ENCODE measurements at places on chromosomes 11 and 22. TPM values are rescaled to one million over a fixed set of nuclear protein-coding genes. Genes with fewer than 3 reads are reported as not detected.

Gene LMO2
- total RNA-seq: 11.1 TPM

Gene CHRNA10
- total RNA-seq: 1.4 TPM

Gene ANGPTL5
- total RNA-seq: 0.15 TPM

Gene OR56A1
- total RNA-seq: not detected

Gene GLYATL1
- total RNA-seq: not detected

Gene MOGAT2
- total RNA-seq: not detected

Gene CHRM1
- not detected for total RNA-seq

Gene INPPL1
- total RNA-seq: 90.7 TPM

Gene SCUBE2
- total RNA-seq: 1.2 TPM

Gene EPS8L2
- total RNA-seq: 3.1 TPM

DNA sequence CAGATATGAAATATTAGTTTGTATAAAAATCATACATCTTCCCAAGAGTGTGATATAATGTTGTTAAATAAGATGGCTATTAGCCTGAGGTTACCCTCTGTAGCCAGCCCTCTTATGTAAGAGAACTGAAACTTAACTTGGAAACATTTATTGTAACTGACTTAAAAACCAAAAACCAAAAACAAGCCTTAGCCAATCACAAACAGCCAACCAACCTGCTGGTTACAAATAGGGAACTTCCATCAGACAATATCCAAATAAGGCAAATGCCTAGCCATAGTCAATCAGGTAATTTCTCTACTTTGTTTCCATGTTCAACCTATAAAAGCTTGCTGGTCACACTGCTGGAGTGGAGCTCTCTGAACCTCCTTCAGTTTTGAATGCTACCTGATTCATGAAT, 14.1 kb downstream of the KBTBD3 start:
- DNase-seq: no peak

- DNase-seq: no peak
Measured at GRCh38 chr22:39713799-39714290, 143.3 kb downstream of the CACNA1I start.

DNA sequence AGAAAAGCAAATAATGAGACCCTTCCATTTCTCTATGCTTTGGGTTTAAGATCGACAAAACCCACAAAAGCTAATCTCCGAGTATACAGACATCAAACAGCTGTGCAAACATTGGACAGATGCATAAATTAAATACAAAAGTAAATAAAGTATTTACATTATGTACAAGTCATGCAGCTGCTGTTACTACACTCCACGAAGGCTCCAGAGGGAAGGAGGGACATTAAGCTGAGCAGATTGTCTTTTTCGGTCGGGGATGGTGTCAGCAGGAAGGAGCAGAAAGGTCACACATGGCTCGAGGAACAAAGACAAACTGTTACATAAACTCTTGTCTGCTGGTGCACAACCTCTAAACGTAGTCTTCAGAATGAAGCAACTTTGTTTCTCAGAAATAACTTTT, 88.8 kb upstream of the BARX2 start:
- DNase-seq: no peak

DNA sequence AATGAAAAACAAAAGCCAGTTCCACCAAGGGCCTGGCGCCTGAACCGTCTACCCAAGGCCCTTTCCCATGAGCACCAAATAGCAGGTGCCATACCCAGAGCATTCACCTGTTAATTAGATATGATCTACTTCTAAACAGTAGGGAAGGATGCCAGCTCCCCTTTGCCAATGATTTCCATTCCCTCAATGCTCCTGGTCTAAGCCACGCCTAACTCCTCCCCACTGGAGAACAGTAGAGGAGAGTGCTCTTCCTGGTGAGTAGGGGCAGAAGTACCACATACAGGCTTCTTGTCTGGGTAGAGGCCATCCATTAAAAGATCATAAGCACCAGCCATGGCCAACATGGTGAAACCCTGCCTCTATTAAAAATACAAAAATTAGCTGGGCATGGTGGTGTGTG, 40.7 kb downstream of the PACSIN2 start:
- DNase-seq: no peak

DNA sequence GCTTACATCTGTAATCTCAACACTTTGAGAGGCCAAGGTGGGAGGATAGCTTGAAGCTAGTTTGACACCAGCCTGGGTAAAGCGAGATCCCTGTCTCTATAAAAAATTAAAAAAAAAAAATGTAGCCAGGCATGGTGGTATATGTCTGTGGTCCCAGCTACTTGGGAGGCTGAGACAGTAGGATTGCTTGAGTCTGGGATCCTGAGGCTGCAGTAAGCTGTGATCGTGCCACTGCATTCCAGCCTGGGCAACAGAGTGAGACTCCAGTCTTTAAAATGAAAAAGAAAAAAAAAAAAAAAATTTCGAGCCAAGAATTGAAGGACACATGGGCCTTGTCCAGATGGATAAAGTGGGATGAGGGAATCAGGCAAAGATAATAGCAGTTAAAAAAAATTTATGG, 62.5 kb downstream of the MTMR3 start:
- no peak for DNase-seq

DNA sequence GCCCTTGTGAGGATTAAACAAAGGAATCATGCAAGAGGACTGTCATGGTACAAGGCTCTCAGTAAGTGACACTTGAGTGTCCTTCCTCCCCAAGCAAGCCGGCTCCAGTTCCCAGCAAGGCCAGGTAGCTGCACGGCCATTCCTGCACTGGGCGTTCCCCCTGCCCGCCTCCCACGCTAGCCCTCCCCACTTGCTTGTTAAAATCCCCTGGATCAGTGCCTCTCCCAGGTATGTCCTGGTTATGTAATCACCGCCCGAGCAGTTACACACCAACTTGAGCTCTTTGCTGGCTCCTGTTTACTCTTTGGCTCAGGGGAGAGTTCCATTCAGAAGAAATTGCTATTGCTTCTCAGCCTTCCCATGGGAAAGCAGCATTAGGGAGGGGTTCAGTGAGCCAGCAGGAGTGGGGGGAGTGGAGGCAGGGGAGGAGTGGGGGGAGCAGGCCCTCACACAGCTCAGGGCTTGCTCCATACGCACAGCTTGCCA, 19.4 kb upstream of the MYEOV start:
- no peak for DNase-seq

GRCh38 chr11:61138935-61139334, 22.3 kb downstream of the VPS37C start:
- DNase-seq: no peak

- no peak for DNase-seq
Measured at GRCh38 chr11:74278721-74279161, 32.7 kb downstream of the P4HA3 start.

DNA sequence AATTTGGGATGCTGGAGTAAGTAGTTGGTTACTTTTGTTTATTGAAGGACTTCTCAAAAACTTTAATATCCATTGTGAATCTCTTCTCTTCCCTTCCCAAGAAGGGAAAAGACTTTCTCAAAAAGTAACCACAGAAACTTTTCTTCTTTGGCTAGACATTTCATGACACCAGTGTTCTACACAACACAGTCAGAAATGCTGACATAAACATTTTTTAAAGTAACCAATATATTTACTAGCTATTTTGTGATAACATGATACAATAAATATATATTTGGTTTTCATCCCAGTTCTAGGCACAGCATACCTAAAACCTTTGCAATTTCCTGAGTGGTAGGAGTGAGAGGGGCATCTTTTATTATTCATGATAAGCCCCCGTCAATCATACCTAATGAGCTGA, 47.8 kb downstream of the FAM118A start:
- DNase-seq: no peak

DNA sequence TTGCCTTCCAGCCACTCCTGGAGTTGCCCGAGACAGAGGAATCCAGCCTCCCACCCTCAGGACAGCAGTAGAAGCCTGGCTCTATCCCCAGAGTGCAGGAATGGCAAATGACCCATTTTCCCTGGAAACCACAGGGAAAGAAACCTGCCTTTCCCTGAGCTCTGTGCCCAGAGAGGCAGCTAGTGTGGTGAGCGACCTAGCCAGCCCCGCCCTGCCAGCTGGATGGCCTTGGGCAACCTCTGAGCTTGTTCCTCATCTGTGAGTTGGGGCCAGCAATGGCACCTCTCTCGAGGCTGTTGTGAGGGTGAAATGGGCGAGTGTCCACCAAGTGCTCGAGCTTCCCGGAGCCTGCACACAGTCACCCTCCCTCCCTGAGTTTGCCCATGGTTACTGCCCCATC, 3.7 kb downstream of the OMP start:
- no peak for DNase-seq

GRCh38 chr11:24615451-24616160, 118.8 kb downstream of the LUZP2 start:
- DNase-seq: no peak

DNA sequence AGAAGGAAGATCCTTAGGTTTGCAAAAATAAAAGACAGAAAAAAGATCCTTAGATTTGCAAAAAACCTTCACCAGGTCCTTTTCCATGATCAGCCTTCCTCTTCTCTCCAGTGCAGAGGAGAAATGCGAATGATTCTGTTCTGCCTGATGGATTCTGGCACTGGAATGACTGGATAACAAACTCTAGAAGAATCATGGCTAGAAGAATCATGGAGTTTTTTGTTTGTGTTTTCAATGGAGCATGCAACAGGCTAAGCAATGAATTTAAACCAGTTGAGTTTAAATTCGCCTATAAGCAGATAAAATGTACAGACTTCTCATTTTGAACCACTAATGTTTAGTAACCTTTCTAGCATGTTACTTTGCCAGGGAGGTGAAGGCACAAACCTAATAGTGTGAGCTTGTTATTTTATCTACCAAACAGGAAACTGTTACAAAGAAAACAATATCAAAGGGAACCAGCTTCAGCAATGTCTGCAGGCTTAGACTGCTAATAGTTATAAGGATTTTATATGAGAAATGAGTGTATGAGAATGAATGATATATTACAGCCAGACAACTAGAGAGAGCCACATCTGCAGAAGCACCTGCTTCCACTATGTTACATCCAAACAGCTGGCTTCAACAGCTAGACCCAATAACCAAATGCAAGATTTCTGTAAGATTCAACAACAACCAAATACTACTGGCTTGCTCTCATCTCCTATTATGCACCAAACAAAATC, 64.7 kb upstream of the APOA1 start:
- no peak for DNase-seq

GRCh38 chr11:34948696-34949095, 32.3 kb downstream of the PDHX start:
- no peak for DNase-seq

- no peak for DNase-seq
Measured at GRCh38 chr22:36998620-36999351, 20.5 kb downstream of the TST start.

GRCh38 chr22:27057717-27058116, 400.3 kb downstream of the MIAT start:
- no peak for DNase-seq

- no peak for DNase-seq
Measured at GRCh38 chr11:33778675-33779074, 4.4 kb upstream of the FBXO3 start.
